ENCODE measurements at places on chromosomes 2 and 18. TPM values are rescaled to one million over a fixed set of nuclear protein-coding genes. Genes with fewer than 3 reads are reported as not detected.

Gene TMEM178A
- total RNA-seq: 1.7 TPM

Gene ACADL
- 0.65 TPM for total RNA-seq

Gene TTC27
- total RNA-seq: 23.9 TPM

Gene CD207
- not detected for total RNA-seq

Gene SPAST
- total RNA-seq: 28.0 TPM

Gene ABHD1
- total RNA-seq: 0.22 TPM

Gene IL37
- total RNA-seq: not detected

All from articular chondrocyte of knee joint (primary cell).